ENCODE measurements at places on chromosomes 3 and 15.

DNA sequence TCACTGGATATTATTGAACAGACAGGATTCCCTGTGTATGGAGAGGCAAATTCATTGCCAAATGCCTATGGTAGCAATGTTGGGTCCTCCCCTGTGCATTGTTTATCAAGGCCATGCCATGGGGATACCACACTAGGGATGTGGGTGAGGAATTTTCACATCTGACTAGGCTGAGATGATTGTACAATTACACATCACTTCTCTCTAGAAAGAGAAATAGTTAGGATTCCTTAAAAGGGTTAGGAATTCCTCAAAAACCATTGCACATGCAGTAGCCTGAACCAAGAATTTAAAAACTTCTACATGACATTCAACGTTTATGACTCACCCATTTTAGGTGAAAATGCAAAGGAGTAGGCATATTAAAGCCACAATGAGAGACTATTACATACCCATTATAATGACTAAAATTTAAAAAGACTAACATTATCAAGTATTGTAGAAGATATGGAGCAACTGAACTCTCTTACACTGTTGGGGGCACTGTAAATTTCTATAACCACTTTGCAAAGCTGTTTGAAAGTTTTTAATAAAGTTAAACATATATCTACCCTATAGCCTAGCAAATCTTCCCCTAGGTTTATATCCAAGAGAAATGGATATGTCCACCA lies 175.9 kb downstream of the THRB start:
- no peak for DNase-seq

GRCh38 chr3:169624533-169624972 lies 39.0 kb downstream of the MECOM start:
- no peak for DNase-seq

- DNase-seq: no peak
Observed at GRCh38 chr15:40082195-40082883, 26.3 kb downstream of the BMF start.

DNA sequence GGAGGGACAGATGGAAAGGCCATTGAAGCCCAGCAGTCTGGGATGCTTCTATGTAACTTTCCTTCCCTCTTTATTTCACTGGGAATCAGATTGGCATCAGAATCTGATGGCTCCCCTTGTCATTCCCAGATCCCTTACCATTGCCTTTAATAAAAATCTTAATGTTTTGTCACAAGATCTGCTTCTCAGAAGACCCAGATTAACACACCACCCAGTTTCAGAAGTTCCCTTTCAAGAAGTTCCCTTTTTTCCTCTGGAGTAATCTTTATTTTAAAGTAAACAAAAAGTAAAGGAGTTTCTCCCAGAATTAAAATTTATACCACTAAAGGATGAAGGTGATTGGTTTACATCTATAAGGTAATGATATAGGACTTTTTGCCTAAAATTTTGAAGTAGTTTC lies 76.4 kb downstream of the UBR1 start:
- DNase-seq: no peak

DNA sequence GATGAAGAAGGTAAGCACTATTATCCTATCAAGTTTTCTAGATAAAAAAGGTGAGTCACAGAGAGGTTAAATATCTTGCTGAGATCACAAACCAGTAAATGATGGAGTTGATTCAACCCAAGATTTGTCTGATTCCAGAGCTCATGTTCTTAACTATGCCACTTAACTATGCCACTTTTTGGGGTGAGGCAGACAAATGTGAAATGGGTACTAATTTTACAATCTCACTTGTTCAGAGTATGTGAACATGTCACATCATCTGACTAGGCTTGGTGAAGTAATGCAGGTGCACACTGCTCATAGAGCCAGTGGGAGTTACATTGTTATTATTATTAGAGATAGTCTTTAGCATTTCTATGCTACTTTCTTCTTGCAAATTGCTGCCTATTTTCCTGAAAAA lies 2.0 kb downstream of the DRD3 start:
- DNase-seq: no peak

GRCh38 chr3:18284716-18285115 lies 140.4 kb downstream of the SATB1 start:
- DNase-seq: no peak

DNA sequence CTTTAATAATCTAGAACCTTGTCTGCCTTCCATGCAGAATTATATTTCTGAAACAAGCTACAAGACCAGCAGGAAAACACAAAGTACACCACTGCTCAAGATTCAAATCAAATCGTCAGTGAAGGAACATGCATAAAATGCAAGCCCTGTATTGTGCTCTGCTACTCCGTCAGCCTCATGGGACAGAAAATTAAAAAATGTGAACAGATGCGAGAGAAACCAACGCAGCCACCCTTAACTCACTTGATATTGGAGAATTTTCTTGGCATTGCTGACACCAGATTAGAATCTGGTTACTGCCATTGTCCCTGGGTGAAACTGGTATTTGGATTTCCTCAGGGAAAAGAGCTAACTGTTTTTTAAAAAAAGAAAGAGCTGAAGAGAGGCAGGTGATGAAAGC lies 23.6 kb downstream of the ANXA2 start:
- DNase-seq: no peak

DNA sequence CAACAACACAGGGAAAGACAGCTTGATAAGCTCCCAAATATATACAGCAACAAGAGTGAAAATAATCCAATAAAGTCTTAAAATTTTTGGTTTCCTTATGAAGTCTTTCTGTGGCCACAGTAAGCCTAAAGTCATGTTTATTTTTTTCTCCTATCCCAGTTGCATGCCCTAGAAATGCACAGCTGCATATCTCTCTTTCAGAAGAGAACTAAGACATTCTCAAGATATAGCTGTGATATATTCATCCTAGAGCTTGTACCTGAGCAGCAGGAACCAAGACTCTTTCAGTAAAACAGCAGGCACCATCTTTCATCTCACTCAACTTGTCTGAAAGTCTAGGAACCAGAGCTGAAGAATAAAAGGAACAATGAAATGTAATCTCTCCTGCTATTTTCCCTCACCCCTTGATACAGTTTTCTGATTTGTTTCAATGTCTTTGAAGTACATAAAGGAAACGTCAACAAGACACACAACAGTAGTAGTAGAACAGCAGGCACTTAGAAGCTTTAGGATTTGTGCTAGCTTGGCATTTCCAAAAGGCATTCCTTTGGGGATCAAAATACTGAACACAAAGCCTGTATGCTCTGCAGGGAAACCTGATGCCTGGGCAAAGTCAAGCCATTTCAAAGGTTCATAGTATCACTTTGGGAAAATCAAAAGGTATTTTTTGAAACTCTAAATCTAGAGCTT lies 536.8 kb downstream of the PYDC2 start:
- no peak for DNase-seq

DNA sequence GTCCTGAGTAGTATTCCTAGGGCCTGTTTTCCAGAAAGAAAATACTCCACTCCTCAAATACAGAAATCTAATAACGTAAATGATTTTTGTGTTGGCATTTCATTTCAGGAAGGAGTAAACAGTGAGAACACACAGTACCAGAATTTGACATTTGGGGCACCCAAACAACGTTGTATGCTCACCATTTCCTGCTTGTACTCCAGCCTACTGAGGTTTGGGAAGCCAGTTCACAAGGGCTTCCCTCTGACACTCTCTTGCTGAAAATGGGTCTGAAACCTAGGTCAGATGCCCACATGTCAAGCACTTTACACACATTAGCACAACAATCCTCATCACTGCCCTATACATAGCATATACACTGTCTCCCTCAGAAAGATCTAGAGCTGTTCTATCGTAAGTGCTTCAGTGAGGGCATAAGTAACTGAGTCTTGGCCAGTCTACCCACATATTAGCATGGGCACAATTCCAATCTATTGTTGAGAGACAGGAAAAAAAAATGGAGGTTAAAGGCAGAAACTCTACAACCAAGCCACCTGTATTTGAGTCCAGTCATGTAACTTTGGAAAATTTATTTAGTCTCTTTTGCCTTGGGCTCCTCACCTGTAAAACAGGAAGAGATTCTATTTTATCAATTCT lies 43.5 kb upstream of the RSL24D1 start:
- no peak for DNase-seq

GRCh38 chr15:64651601-64652191 lies 123.7 kb downstream of the RBPMS2 start:
- peak; percentile 8 for DNase-seq

GRCh38 chr3:175149675-175150074 lies 290.5 kb downstream of the NAALADL2 start:
- no peak for DNase-seq

DNA sequence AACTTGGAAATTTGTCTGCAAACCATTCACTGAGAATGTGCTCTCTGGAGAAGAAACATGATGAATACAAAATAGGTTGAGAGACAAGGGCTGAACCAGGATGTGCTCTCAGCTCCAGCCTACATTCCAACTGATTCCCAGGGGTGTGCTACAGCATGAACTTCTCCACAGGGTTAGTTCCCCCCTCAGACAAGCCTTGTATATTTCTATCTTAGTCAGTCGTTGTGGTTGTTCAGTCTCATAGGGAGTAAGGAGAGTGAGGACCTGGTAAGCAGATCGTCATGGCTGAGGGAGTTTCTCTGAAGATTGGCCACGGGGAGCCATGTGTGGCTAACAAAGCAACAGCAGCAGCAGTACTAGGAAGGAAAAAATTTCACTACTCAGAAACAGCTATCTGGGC lies 919.7 kb upstream of the CADM2 start:
- no peak for DNase-seq

DNA sequence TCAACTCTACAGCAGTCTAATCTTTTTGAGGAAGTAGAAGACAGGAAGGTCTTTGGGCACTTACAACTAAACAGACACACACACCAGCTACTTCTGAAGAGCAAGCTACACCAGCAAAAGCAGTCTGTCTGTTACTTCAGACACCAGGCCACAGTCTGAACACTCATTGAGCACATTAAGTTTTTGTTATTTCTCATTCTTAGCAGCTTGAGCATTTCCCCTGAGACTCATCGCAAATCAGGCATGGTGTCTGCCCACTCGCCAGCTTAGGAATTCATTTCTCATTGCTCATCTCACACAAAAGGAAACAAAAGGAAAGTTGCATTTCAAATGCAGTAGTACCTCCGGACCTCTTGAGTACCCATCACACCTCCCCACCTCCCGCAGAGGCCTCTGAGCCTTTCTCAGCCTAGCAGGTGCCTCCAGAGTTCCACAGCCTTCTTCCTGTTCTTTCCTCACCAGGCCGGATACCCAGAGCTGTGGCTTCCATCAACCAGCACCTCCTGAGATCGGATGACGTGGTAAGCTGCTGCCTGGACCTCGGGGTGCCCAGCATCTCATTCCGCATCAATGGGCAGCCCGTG lies 302.0 kb downstream of the RYR3 start:
- DNase-seq: no peak

GRCh38 chr3:117706756-117707155 lies 997.2 kb downstream of the TUSC7 start:
- DNase-seq: no peak

- DNase-seq: no peak
Observed at GRCh38 chr3:27869152-27869551, 147.0 kb upstream of the EOMES start.

Measured in stimulated activated CD4-positive, alpha-beta T cell treated with anti-CD3 and anti-CD28 coated beads, TNF-alpha, amount 100 ng/mL, for 1 hour (primary cell).